Mesenteric fat pad (tissue), 1 donor: ENCODE measurements at places on chromosomes 4 and X. TPM values are rescaled to one million over a fixed set of nuclear protein-coding genes. Genes with fewer than 3 reads are reported as not detected.

The PNMA5 gene
- total RNA-seq, result not detected

DNA sequence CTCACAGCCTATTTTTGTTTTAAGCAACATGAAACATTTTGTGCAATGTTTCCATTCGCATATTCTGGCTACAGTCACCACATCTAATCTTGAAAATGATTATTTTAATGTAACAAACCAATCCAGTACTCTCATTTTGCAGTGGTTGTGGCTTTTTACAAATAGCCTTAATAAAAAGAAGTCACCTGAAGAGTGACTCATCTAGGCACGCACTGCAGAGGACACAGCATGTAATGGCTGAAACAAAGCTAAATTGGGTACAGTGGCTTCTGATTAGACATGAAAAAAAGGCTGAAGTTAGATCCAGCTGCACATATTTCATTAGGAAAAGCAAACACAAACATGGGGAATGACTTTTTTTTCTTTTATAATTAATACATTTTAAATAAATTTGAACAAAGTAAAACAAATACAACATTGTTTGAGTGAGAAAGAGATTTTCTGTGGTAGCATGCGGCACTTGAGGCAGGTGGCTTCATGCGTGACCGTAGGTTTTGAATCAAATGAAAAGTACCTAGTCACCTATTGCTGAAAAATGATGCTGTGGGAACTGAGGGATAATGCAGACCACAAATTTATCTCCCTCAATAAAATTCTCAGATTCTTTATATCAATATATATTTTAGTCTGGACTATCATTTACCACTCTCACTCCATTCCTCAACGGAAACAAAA is 240.8 kb upstream of the DDX53 start:
- DNase-seq, result no peak

GRCh38 chrX:121064579-121064978 is 17.2 kb downstream of the GLUD2 start:
- DNase-seq, result no peak

The HHIP gene
- 0.06 TPM for total RNA-seq

- no peak for DNase-seq
These were observed 28.9 kb downstream of the STARD8 start for GRCh38 chrX:68676335-68676734.

The ASB9 gene
- 2.0 TPM for total RNA-seq

DNA sequence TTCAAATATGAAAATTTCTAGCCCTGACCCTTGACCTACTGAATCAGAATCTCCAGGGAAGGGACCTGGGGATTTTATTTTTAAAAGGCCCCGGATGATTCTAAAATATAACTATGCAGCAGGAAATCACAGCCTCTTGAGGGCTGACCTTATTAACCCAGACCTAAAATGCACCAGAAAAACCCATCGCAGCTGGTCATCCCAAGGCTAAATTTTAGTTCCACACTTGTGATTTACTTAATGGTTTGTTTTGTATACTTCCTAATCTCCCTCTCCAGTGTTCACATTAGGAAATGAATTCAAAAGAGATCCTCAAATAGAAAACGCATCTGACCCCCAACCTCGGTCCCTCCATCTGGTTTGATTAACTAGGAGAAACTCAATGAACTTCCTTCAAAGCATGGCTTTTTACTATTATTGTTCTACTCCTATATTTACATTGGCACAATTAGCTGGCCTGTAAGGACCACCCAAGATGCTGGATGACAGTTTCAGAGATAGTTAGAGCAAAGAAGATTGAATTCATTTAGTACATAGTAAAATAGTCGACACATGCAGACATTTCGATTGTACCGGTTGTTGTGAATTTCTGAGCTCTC is 147.8 kb upstream of the MED14 start:
- no peak for DNase-seq

- no peak for DNase-seq
These were observed 268.8 kb upstream of the RASGEF1B start for GRCh38 chr4:81740487-81740886.

GRCh38 chr4:109182696-109183095 is 119.8 kb downstream of the COL25A1 start:
- no peak for DNase-seq

DNA sequence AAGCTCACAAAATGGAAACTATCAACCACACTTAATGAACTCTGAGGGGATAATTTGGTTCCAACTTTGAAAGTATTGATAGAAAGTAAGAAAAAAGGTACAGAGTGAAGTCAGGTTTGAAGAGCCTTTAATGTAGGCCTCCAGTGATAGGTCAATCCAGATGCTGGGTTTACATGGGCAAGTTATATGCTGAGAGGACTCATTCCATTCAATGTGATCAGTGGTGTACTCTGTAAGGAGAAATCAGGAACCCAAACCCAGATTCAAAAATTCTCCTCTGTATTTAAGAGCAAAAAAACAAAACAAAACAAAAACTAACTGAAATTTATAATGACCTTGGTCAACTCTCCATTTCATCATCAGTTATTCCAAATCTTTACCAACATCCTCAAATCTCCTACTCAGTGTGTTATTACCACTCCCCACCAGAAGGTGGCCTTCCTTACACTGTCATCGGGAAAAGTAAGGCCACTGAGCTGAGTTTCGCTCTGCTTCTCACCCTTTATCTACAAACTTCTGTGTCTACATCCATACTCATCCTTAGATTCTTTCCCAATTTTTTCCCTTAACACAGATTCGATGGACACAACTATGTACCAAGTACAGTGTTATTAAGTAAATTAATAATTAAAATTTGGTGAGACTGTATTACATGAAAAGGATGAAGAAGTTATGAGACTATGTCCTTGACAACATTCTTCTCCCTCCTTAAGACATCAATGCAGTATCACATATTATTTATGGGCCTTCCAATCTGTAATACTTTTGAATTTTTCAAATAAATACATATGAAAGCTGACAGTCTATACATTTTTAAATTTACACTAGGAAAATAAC is 88.3 kb downstream of the ZAR1 start:
- no peak for DNase-seq

DNA sequence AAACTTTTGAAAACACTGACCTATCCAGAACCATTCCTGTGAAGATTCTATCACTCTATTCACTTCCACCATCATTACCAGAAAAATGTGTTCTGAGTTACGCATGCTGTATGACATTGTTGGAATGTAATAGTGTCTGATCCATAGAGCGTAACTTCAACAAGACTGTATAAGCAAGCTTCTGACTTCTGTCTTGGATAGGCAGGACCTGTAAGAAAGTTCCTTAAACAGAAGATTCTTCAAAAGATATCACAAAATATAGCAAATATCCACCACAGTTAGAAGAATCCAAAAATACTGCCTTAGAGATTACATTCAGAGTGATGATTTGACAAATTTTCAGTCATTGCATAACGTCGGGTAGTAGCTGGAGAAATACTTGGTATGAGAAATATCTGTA is 14.0 kb upstream of the SPOCK3 start:
- DNase-seq, result no peak

DNA sequence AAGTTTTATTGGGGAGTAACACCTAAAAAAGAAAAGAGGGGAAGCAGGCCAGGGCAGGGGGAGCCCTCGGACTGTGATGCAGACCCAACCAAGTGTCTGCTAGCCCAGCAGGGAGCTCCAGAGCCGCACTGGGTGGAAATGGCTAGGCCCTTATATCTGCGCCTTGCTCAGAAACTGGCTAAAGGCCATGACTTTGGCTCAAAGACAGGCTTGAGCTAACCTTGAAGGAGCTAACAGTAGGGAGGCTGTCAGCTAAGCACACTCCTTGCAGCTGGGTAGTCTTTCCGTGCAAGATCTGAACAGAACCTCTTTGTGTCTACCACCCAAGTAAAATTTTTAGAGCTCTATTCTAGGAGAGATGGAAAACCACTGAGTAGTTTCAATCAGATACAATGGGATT is 43.0 kb downstream of the SEPSECS start:
- DNase-seq, result no peak

DNA sequence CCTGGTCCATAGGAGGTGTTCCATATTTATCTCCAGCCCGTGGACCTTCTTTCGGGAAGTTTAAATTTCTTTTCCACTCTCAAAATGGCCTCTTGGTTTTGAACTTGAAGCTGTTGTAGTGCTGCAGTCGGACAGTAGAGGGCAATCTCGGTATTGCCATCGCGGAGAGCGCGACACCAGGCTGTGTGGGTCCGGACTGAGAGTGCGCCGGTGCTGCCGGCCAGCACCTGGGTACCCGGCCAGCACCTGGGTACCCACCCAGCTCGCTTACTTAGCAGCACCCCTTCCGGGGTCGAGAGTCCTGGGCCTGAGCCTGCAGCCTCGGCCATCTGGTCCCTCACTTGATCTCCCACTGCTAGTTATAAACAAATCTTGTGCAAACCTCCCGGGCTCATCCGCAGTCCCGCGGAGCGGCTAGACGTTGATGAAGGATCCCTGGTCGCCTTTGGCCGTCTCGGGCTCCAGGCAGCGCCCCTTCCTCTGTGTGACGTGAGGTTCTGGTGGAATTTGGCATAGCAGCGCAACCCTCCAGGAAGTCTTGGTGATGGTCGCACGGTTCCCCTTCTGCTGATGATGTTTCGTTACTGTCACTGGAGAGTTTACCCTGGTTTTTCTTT is 18.0 kb downstream of the FAM9A start:
- DNase-seq, result no peak

GRCh38 chrX:10395179-10395578 is 225.2 kb downstream of the MID1 start:
- no peak for DNase-seq

GRCh38 chr4:71962622-71963264 is 69.1 kb upstream of the NPFFR2 start:
- DNase-seq, result no peak

GRCh38 chr4:138341739-138342415 is 99.7 kb upstream of the SLC7A11 start:
- DNase-seq, result no peak

GRCh38 chr4:173242466-173243250 is 74.0 kb downstream of the GALNT7 start:
- no peak for DNase-seq

DNA sequence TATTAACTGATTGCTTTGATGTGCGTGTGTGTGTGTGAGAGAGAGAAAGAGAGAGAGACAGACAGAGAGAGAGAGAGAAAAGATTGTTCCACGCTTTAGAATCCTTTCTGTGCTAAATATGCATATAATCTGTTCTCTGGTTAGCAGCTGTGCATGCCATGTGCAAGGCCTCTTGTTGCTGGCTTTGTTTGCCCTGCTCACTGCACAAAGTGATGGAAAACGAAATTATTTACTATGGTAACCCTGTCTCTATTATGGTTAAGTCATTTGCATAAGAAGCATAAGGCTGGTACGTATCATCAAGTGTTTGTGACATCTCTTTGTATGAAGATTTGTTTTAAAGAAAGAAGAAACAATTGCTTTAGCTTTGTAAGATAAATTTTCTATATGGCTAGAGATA is 190.2 kb upstream of the POF1B start:
- DNase-seq, result no peak

GRCh38 chr4:149709640-149710039 is 106.0 kb downstream of the IQCM start:
- no peak for DNase-seq

DNA sequence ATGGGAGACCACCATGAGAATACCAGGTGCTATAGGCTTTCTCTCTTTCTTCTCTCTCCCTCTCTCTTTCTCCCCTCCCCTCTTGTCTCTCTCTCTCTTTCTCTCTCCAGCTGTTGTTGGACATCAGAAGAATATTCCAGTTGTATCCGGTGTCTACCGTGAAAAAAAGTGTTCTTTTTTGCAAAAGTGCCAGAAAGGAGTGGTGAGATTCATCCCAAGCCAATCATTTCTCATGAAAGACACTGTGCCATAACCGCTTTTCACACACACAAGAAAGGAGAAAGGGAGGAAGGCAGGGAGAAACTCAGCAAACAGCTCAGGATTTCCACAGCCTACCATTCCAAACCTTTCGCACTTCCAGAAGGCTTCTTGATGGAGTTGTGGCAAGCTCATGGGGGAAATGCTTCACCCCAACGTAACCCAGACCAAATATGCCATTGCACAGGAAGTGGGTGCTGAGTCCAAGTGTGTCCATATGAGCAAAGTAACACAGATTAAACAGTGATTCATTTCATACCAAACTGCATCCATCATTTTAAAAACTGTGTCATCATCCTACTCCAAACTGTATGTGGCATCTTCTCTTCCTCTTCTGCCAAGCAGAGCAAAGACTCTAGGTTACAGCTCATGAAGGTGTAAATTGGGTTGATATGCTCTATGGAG is 224.0 kb downstream of the APBB2 start:
- no peak for DNase-seq

The MAGEA2B gene
- total RNA-seq, result not detected

The TCEAL6 gene
- not detected for total RNA-seq

DNA sequence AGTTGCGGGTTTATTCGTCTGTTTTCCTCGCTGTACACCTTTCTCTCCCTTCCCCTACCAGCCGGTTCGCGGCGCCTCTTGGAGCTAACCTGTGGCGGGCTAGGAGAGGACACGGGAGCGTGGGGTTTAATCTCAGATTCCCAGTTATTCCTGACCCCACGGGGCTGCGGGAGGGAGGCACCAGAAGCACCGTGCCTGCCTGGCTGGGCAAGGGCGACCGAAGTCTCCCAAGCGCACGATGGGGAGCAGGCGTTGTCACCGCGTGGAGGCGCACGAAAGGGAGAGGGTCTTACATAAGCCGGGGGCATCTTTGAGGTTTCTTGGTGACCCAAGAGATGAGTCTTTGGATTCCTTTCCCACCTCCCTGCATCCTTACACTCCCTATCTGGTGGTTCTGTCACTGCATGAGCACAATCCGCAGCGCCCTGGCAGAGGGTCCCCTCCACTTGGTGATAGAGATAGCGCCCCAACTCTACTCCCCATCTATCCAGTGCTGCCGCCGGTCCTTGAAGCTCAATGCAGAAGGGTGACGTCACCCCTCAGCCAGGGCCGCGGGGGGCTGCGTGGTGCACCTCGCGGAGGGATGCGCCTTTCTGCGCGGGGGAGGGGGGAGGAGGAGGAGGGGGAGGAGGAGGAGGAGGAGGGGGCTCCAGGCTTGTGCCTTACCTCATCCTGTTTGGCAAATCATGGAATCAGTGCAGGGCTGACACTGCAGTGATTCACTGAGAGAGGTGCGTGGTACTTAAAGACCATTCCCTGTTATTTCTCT is 793 bp downstream of the TSPAN7 start:
- no peak for DNase-seq

DNA sequence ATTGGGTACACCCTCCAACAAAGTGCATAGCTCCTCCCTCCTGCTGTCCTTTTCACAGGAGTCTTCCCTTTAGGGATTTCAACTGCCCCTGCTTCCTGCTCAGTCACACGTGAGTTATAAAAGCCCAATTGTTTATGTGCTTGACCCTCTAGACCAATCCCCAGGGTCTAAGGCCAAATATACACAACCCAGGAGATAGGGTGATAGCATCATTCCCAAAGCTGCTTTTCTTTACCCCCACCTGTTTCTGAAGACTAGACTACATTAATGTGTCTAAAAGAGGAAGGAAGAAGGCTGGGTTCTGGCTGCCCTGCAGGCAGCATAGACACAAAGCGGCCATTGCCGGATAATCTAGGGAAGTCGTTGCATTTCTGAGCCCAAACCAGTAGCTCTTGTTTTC is 526.7 kb upstream of the FRG1 start:
- DNase-seq, result no peak

The EVC gene
- 16.6 TPM for total RNA-seq

The NUDT10 gene
- not detected for total RNA-seq

The CLDN34 gene
- not detected for total RNA-seq
